ENCODE measurements at places on chromosomes 7 and 10. TPM values are rescaled to one million over a fixed set of nuclear protein-coding genes. Genes with fewer than 3 reads are reported as not detected.

DNA sequence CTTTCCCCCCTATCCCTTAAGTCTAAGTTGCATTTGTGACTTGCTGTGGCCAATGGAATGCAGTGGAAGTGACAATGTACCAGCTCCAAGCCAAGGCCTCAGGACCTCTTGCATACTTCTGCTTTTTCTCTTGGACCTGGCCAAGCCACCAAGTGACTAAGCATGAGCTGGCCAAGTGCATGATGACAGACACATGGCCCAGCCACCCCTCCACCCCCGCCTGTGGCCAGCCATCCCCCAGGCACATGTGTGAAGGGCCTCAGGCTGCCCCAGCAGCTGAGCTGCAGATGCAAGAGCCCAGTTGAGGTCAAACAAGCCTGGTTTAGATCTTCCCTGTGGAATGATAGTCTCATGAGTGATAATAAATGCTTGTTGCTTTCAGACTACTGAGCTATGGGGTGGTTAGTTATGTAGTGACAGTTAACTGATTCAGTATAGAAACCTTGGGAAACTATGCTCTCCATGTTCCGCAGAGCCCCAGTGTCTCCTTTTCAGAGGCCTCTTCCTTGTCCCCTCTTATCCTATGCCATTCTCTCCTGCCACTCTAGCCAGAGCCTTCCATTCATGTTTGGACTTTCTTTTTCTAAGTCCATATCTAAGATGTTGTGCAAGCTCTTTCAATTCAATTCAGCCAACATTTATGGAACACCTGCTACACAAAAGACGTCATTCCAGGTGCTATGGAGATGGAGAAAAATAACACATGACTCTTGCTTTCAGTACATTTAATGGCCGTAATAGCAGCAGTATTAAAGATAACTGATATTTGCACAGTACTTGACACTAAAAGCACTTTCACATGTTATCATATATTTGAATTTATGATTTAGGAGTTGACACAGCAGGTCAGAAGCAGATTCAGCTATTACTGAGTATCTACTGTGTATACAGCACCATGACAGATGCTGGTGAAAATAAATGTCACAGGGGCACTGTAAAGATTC lies 55.5 kb upstream of the LOXL4 start:
- no peaks in the 10 kb centered on the region for H3K27me3 ChIP-seq
- no peak overlapping the region for H3K27ac ChIP-seq
- H3K36me3 ChIP-seq: no peaks in the 10 kb centered on the region
- DNase-seq: peak; percentile 44

DNA sequence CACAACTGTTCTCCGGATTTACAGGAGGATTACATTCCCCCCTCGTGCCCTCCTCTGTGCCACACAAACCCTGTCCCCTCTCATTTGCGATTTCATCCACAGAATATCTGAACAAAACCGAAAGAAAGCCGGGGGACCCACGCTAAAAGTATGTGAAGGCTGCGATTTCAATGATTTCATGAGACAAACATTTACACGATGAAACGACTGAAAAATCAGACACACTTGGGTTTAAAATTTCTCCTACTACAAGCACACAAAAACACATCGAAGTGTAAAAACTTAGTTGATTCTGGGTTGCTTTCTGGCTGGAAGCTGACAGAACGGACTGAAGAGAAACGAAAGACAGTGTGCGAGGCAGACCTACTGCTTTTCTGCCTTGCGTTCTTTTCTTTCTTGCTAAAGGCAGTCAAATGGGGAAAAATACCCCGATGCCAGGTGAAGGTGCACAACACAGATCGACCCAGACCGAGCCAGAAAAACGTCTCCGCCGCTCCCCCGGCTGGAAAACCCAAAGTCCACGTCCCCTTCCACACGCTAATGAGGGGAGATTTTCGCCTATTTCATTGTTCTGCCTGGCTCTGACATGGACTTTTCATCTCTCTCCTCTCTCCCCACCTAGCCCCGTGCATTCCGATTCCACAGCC lies 1.2 kb downstream of the HIPK2 start:
- H3K27ac ChIP-seq: peak overlapping the region; percentile 99
- no peak for DNase-seq
- H3K4me1 ChIP-seq: no peaks in the 10 kb centered on the region
- H3K4me3 ChIP-seq: peak overlapping the region; percentile 90
- H3K27me3 ChIP-seq: no peaks in the 10 kb centered on the region
- H3K36me3 ChIP-seq: no peaks in the 10 kb centered on the region

The GNG11 gene
- 33.0 TPM for total RNA-seq

The COBL gene
- total RNA-seq: 1.4 TPM

The NXPH1 gene
- not detected for total RNA-seq

GRCh38 chr7:45663167-45663921 lies 89.2 kb downstream of the ADCY1 start:
- no peak for DNase-seq
- H3K4me3 ChIP-seq: no peak overlapping the region
- no peaks in the 10 kb centered on the region for H3K36me3 ChIP-seq
- no peak overlapping the region for H3K27ac ChIP-seq
- H3K4me1 ChIP-seq: no peaks in the 10 kb centered on the region

GRCh38 chr7:141752634-141753033 lies 11.3 kb upstream of the TAS2R3 start:
- no peaks in the 10 kb centered on the region for H3K4me1 ChIP-seq
- no peaks in the 10 kb centered on the region for H3K27me3 ChIP-seq
- H3K4me3 ChIP-seq: no peak overlapping the region
- H3K36me3 ChIP-seq: no peaks in the 10 kb centered on the region
- DNase-seq: no peak

DNA sequence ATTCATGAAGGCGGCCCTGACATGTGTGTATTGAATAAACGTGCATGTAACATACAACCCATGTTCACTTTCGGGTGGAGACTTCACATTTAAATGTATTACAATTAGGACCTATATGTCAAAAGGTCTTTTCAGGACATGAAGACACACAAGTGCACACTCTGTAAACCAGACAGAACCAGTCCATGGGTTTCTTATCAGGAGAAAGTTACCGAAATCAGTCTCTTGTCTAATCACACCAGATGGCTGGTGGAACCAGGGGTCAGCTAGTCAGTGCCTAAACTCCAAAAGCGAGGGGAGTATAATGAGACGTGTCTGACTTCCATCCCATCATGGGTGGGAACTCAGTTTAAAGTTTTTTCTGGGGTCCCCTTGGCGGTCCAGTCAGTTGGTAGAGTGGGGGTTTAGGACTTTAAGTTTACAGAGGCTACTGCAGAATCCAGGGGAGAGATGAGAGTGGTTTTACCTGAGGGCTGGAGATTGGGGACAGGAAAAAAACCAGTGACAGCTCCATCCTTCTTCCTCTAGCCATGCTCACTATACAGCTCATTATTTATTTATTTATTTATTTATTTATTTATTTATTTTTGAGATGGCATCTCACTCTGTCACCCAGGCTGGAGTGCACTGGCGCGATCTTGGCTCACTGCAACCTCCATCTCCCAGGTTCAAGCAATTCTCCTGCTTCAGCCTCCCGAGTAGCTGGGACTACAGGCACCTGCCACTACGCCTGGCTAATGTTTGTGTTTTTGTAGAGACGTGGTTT lies 251.3 kb upstream of the LYZL1 start:
- no peak for DNase-seq
- no peaks in the 10 kb centered on the region for H3K4me1 ChIP-seq
- H3K4me3 ChIP-seq: no peak overlapping the region
- H3K27ac ChIP-seq: no peak overlapping the region

DNA sequence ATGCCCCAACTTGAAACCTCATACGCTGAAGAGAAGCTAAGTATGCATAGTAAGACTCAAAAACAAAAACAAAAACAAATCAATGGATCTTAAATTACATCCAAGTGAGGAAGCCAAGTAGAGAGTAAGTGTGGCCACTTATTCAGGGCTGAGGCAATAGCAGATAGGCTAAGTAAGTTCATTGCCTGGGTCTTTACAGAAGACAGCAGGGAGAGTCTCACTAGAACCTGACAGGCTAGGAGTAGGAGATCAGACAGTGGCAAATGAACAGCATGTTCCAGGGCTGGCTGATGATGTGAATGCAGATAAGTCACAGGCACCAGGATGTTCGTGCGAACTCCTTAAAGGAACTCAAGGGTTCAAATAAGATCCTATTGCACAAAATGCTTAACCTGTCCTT lies 568.6 kb downstream of the KCNMA1 start:
- no peak for DNase-seq
- no peak overlapping the region for H3K4me3 ChIP-seq
- no peaks in the 10 kb centered on the region for H3K36me3 ChIP-seq
- H3K27ac ChIP-seq: no peak overlapping the region

- no peaks in the 10 kb centered on the region for H3K27me3 ChIP-seq
- no peaks in the 10 kb centered on the region for H3K4me1 ChIP-seq
- H3K27ac ChIP-seq: peak overlapping the region; percentile 97
- no peak overlapping the region for H3K4me3 ChIP-seq
- H3K36me3 ChIP-seq: no peaks in the 10 kb centered on the region
Measured at GRCh38 chr10:30782537-30783461, 153.2 kb upstream of the LYZL2 start.

GRCh38 chr10:11003679-11004078 lies 14.0 kb upstream of the CELF2 start:
- no peaks in the 10 kb centered on the region for H3K4me1 ChIP-seq
- no peaks in the 10 kb centered on the region for H3K36me3 ChIP-seq
- no peak overlapping the region for H3K4me3 ChIP-seq
- no peak for DNase-seq

DNA sequence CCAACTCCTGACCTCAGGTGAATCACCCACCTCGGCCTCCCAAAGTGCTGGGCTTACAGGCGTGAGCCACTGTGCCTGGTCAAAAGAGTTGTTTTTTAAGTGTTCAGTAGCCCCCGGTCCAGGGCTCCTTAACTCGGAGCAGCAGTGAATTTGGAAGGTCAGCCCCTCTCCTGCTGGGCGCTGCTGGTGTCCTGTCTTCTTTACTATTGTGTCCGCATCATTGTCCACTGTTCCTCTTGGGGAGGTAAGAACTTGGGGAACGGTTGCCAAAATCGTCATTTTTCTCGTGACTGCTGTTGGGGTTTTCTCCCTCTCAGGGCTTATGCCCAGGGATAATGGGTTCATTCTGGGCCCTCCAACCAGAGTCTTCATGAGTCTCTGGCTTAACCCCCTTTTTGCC lies 46.7 kb downstream of the CAMK1D start:
- no peaks in the 10 kb centered on the region for H3K27me3 ChIP-seq
- H3K27ac ChIP-seq: no peak overlapping the region
- no peak for DNase-seq
- no peaks in the 10 kb centered on the region for H3K4me1 ChIP-seq

The AMPH gene
- 11.4 TPM for total RNA-seq

GRCh38 chr7:128215739-128216138 lies 25.3 kb upstream of the LEP start:
- no peaks in the 10 kb centered on the region for H3K4me1 ChIP-seq
- peaks cover 3% of the 10 kb centered on the region for H3K27me3 ChIP-seq
- no peak overlapping the region for H3K4me3 ChIP-seq
- H3K36me3 ChIP-seq: no peaks in the 10 kb centered on the region
- DNase-seq: no peak

DNA sequence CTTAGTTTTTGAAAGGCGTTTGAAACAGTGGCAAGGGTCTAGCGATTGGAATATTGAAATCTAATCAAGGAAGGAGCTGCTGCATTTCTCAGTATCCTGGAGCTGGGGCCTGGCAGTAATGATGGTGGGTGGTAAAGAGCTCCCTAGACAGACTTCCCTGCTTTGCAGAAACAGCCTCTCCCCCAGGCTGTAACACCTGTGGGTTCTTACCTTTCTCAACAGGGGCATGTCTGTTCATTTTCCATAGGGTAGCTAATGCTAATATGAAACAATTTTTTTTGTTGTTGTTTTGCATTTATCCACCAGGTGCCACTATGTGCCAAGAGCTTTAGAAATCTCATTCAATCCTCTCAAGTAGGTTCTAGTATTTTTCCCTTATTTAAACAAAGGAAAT lies 345.5 kb downstream of the REEP3 start:
- no peak overlapping the region for H3K4me3 ChIP-seq
- H3K27ac ChIP-seq: no peak overlapping the region
- H3K27me3 ChIP-seq: no peaks in the 10 kb centered on the region
- DNase-seq: no peak
- no peaks in the 10 kb centered on the region for H3K4me1 ChIP-seq

The CCL24 gene
- not detected for total RNA-seq

The PIP gene
- total RNA-seq: not detected

DNA sequence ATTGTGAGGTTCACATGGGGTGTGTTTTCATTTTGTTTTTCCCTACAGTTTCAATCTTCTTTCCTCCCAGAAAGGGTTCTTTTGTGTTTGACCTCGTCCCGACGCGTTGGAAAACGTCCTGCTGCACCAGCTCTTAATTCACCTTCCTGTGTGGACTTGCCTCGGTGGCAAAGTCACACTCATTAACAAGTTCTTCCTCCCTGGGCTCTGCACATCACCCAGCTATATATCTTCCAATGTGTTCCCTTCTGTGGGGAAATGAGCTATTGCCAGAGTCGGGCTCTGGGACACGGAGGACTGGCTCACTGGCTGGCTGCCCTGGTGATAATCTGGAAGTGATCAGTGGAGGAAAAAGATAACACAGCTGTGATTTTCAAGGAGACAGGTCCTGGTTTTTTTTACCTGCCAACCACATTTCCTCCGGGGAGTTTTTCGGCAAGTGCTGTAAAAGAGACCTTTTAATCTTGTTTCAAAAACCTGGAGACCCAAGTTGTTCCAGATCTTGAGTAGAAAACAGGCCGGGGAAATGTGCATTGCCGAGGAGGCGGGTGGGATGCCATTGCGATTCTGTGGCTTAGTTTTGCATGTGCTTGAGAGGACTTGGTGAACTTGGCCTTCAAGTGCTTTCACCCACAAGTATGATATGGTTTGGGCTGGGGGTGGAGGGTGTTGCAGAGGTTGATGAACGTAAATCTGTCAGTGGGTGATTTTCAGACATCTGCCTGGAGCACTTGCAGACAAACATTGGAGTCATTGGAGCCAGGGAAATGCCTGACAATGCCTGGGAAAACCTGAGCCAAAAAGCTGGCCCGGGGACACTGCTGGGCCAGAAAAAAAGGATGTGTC lies 96.5 kb upstream of the CREB5 start:
- H3K27ac ChIP-seq: no peak overlapping the region
- no peaks in the 10 kb centered on the region for H3K27me3 ChIP-seq
- no peak overlapping the region for H3K4me3 ChIP-seq
- H3K4me1 ChIP-seq: no peaks in the 10 kb centered on the region
- H3K36me3 ChIP-seq: no peaks in the 10 kb centered on the region

Data from uterus (tissue), 4 donors.